ENCODE measurements at places on chromosomes 7 and 10.

GRCh38 chr10:10891124-10892082 is 126.3 kb upstream of the CELF2 start:
- no peak for DNase-seq

DNA sequence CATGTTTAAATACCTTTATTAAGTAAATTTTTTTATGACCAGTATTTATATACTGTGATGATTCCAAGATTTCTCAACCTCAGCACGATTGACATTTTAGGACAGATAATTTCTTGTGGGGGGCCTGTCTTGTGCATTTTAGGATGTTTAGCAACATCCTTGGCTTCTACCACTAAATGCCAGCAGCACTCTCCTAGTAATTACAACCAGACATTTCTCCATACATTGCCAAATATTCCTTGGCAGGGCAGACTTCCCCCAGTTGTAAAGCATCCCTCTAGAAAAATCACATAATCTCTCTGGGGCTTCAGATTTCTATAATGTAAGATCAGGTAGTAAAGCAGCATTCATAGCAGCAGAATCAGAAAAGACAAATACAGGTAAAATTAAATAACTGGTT is 7.8 kb upstream of the LIPM start:
- no peak for DNase-seq

- no peak for DNase-seq
These were observed 537 bp downstream of the FOXK1 start for GRCh38 chr7:4682621-4683042.

DNA sequence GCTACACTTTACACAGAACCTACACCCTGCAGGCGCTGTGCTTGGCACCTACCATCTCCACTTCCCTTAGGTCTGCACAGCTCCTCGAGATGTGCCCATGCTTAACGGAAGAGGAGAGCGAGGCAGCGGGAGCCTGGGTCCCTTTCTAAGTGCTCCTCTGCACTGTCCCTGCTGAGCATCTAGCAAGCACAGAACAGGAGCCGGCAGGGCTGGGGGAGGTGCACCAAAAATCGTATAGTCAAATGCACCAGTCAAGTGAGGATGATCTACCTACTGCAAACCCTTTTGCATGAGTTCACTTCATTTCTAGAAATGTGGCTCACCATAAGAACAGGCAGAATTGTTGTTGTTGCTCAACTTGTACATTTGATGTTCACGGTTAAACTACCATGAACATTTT is 267.7 kb downstream of the TNS3 start:
- no peak for DNase-seq

DNA sequence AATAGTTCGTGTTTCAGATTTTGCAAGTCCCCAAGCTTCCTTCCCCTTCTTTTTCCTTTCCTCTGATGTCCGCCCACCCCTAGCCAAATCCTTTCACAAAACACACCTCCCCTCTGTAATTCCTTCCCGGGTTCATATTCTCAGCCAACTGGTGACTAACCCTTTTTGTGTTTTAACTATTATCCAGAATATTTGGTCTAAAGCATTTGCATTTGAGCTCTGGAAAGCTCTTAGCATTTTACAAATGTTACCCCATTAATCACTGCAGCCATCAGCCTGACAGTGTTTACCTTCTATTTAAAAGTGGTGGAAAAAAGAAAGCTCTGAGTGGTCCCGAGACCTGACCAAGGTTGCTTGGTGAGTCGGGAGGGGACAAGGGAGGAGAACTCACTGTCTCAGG is 139.0 kb downstream of the CREB5 start:
- DNase-seq, result no peak

DNA sequence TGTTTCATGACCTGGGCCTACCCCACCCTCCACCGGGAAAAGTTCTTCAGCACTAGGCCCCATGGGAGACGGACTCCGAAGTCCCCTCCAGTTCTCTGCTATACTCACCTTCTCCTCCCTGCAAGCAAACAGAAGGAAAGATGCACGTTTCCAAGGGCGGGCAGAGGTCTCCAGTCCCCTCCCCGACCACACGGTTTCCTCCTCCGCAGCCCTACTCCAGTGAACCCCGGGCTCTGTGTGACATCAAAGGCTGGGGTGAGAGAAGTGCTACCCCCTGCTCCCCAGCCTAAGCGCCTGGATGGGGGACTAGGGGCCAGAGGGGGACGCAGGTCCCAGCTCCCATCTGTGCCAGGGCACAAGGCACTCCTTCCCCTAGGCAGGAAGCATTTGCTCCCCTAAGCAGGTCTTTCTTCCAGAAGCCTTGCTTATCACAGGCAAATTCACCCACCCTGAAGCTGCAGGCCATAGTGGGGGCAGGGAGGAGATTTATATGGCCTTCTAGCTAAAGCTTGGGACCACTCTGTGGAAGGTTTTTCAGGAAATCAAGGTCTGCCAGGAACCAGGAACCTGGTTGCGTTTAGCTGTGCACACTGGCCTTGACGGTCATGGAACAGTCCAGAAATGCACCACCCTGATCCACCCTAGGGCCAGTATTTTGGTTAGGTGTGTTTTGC is 52.8 kb downstream of the ASB13 start:
- no peak for DNase-seq

GRCh38 chr10:133254421-133255120 is 16.9 kb downstream of the VENTX start:
- no peak for DNase-seq

GRCh38 chr10:84626397-84627087 is 298.2 kb downstream of the CCSER2 start:
- no peak for DNase-seq

- no peak for DNase-seq
These were observed 47.8 kb downstream of the FAM20C start for GRCh38 chr7:240146-240676.

DNA sequence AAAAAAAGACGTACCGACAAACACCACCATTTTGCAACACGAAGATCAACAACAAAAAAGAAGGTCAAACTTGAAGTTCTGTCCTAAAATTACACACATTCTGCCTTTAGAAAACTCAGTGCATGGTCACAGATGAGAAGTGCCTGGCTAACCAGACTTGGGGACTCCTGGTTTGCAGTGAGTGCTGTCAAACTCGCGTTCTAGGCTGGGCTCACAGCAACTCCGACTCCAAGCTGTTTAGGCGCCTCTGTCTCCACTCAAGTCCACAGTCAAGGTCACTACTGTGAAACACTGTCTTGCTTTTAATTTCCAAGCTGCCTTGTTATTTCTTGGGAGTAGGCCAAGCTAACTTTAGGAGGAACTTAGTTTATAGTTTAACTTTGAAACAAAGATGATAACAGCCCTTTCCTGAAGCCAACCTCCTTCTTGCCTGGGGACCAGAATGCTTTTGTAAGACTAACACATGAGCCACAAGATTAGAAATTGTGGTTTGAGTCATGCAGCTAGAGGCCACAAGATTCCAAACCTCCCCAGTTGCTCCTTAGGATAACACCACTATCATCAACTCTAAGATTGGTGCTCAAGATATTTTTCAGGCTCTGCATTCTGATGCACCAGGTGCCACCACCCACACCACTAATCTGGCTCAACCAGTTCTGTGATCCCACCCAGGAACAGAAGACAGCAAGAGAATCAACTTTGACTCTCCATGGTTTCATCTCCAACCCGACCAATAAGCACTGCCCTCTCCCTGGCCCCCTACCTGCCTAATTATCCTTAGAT is 1.1 kb upstream of the DNAAF5 start:
- no peak for DNase-seq

DNA sequence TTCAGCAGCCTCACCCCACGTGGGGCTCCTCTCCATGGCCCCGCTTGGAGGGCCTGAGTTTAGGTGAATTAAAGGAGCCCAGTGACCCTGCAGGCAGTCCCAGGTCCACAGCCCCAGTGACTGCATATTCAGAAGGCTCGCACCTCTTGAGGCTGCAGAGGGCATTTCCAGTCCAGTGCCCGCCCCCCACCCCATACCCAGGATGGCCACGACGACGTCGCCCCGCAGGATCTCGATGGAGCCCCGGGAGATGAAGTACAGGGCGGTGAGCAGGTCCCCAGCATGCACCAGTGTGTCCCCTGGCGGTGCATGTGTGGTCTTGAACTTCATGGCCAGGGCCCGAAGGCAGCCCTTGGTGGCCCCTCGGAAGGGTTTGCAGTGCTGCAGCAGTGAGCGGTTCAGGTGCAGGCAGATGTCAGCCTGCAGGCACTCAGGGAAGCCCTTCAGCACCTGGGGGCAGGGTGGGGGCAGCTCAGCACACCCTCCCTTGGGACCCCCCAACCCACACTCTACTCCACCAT is 28.1 kb downstream of the KCNH2 start:
- DNase-seq, result no peak

- DNase-seq, result no peak
These were observed 1.2 kb upstream of the LSM8 start for GRCh38 chr7:118182593-118183427.

- DNase-seq, result no peak
These were observed 132.9 kb downstream of the PIP4K2A start for GRCh38 chr10:22581461-22581860.

- DNase-seq, result no peak
These were observed 5.8 kb upstream of the CYP3A7 start for GRCh38 chr7:99740573-99741440.

GRCh38 chr7:7882888-7883287 is 85.7 kb upstream of the GLCCI1 start:
- DNase-seq, result no peak

- DNase-seq, result no peak
These were observed 280.6 kb downstream of the DNAJB6 start for GRCh38 chr7:157617401-157617800.

DNA sequence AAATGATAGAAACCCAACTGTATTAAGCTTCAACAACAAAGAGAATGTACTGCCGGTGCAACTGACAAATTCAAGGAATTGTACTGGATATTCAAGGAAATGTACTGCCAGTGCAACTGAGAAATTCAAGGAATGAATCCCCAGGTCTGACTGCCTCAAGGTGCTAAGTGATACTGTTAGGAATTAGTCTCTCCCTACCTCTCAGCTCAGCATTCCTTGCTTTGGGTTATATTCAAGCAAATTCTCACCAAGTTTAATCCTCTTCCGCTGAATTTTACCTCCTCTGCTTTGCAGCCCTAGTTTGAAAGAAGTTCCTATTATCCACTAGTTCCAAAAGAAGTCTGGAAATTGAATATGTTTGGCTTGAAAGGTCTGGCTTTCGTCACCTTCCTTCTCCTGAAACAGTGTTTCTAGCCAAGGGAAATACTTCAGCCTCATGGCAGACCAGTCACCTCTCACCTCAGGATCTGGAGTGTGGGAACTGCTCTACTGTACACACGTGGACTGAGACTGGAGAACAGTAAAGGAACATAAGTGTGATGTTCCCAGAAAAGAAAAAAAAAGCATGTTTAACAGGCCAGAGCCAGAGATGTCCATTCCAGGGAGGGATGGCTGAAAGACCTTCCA is 60.4 kb downstream of the SORCS1 start:
- DNase-seq, result no peak

- no peak for DNase-seq
These were observed 11.7 kb downstream of the CDHR1 start for GRCh38 chr10:84205853-84206525.

- no peak for DNase-seq
These were observed 81.1 kb upstream of the PRKG1 start for GRCh38 chr10:50992972-50993766.

DNA sequence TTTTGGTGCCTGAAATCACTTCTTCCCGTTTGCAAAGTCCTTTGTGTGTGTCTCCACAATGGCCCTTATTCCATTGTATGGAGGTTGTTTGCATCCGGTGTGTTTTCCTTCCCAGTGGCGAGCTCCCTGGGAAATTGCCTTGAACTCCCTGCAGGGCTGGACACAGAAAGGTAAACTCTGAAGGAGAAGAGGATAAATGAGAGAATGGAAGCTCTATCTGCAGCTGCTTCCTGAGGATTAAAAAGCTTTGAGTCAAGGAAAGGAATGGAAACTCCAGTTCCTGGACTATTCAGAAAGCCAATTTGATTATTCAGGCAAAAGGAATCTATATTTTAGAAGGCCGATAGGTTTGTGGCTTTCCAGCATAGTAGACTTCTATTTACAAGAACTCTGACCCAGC is 4.4 kb upstream of the GRK5 start:
- no peak for DNase-seq

DNA sequence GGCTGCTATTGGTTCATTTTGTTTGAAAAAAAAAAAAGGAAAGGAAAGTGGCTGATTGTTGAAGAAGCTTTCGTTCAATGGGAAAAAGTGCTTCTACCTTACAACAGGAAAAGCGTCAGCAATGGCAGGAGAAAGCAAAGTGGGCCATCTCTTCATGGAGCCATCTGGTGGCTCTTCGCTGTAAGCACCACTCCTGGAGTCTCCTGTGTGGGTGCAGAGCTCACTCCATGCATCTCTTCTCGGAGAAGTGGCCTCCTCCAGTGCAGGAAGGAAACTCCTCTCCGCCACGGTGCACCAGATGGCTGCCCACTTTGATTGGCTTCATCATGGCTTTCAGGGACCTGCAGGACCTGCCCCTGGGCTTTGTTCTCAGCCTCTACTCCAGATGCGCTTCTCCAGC is 250.9 kb downstream of the PTEN start:
- DNase-seq, result no peak

DNA sequence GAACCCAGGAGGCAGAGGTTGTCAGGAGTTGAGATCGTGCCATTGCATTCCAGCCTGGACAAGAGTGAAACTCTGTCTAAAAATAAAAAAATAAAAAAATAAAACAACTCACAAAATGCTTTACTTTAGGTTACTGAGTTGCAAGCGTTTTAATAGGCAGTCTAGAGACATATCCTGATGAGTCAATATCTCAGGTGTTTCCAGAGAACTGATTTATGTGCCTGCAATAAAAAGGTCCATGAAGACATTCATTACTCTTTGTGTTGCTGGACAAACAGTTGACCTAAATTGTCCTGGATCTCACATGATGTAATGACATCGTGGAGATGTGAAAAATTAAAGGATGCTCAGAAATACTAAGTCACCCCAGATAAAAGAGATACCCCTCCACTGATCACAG is 31.5 kb downstream of the CDNF start:
- DNase-seq, result no peak

DNA sequence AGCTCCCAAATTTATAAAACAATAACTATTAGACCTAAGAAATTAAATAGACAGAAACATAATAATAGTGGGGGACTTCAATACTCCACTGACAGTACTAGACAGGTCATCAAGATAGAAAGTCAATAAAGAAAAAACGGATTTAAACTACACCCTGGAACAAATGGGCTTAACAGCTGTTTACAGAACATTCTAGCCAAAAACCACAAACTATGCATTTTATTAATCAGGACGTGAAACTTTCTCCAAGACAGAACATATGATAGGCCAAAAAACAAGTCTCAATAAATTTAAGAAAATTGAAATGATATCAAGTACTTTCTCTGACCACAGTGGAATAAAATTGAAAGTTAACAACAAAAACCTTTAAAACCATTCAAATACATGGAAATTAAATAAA is 46.4 kb downstream of the ZNF680 start:
- DNase-seq, result no peak

Measured in activated CD8-positive, alpha-beta memory T cell treated with anti-CD3 and anti-CD28 coated beads for 4 hours (primary cell).